ENCODE measurements at places on chromosomes 4 and X.

DNA sequence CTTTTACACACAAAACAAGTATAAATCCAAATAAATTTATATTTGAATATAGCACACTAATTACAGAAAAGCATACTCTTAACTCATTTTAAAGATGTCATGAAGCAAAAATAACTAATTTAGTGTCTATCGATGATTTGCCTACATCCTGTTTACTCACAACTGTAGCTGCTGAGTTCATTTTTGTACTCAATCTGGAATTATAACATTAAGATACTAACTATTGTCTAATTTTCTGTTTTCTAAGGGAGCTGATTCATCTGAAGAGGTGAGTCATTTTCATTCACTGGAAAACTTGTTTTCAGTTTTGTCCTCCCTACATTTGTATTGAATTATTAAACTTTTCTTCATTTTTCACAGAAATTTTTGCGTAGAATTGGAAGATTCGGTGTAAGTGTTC lies 3.7 kb downstream of the STATH start:
- no peak for DNase-seq

- peak; percentile 49 for DNase-seq
Measured at GRCh38 chrX:53481816-53482465, 47.8 kb upstream of the HSD17B10 start.

- no peak for DNase-seq
Measured at GRCh38 chr4:122205687-122206086, 53.6 kb downstream of the BLTP1 start.

- no peak for DNase-seq
Measured at GRCh38 chrX:13151828-13152517, 107.6 kb upstream of the FAM9C start.

GRCh38 chr4:85854546-85854945 lies 379.6 kb downstream of the ARHGAP24 start:
- DNase-seq, result no peak

DNA sequence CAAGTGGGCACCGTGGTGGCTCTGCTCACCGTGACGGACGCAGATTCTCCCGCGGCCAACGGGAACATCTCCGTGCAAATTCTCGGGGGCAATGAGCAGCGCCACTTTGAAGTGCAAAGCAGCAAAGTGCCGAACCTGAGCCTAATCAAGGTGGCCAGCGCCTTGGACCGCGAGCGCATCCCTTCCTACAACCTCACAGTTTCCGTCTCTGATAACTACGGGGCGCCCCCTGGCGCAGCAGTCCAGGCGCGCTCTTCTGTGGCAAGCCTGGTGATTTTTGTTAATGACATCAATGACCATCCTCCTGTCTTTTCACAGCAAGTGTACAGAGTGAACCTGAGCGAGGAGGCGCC lies 2.7 kb downstream of the FAT4 start:
- DNase-seq, result peak; percentile 70

GRCh38 chrX:1521459-1521956 lies 15.5 kb downstream of the P2RY8 start:
- no peak for DNase-seq

- no peak for DNase-seq
Measured at GRCh38 chr4:108777388-108777787, 14.5 kb upstream of the ETNPPL start.

DNA sequence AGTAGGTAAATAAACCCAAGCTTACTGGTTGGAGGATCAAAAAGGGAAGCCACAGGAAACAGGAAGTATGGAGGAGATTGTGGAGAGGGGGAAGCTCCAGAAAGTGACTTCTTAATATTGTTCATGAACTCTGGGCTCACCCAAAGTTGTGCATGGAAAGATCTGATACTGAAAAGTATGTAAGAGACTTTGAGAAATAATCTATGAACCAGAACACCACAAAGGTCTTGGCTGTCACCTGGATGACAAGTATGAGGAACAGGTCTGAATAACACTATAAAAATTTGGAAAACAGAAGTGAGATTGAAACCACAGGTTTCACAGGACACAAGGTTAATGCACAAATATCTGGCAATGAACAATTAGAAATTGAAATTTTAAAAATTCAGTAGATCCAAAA lies 567.4 kb downstream of the INPP4B start:
- no peak for DNase-seq

DNA sequence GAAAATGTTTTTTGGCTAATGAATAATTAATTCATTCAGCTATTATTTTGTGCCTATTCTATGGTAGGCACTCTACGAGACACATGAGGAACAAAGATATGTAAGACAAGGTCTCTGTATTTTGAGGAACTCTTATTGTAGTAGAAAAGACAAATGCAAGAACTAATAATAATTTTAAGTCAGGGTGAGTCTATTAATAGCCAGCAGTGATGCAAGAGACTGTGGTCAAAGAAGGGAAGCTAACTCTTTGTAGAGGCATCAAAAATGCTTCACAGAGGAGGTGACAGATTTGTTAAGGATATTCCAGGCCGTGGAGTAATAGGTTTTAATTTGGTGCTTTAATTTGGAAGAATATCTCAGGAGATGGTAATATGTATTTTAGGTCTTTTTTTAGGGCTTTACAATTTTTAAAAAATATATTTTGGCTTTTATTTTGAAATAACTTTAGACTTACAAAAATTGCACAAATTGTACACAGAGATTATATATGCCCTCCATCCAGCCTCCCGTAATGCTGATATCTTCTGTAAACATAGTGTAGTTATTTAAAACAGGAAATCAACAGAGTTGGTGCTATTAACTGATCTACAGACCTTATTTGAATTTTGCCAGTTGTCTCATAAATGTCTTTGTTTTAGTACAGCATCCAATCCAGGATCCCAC lies 48.1 kb downstream of the DCLK2 start:
- no peak for DNase-seq

GRCh38 chr4:20809812-20810211 lies 109.6 kb downstream of the PACRGL start:
- no peak for DNase-seq

- no peak for DNase-seq
Measured at GRCh38 chrX:151896734-151897474, 15.8 kb upstream of the MAGEA4 start.

GRCh38 chrX:20362268-20363267 lies 95.9 kb upstream of the RPS6KA3 start:
- peak; percentile 45 for DNase-seq

- no peak for DNase-seq
Measured at GRCh38 chr4:82818664-82819662, 20.4 kb upstream of the SCD5 start.

DNA sequence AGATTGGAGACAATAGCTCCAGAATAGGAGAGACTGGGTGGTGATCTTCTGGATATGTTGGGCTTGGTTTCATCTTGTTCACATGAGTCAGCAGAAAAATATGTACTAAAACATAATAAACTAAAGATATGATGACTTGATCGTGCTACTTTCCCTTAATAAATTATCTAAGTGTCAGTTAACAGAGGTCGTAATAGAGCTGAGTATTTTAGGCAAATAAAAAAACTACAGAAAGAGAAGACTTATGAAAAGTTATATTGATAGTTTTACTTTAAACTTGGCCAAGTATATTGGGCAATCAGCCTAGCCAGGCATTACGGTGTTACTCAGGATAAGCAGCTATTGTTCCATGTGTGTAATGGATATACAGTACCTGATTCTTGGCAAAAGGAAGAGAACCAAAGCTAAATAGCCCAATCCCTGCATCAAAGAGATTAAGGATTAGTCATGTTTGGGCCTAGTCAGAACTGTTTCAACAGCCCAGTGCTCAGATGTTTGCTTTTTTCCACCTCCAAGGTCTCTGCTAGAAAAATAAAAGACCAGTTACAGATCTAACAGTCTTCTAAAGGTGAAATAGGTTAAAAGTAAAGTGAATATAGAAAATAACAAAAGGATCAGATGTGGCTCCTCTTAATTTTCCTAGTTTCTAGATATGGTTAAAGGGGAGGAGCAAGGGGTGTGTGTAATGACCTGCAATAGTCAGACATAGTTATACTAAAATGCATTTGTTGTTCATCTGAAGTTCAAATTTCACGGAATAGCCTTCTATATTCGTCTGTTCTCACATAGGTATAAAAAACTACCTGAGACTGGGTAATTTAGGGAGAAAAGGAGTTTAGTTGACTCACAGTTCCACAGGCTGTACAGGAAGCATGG lies 262.6 kb downstream of the ADGRL3 start:
- DNase-seq, result no peak

All from ecto neural progenitor cell (in vitro differentiated cells).